ENCODE measurements at places on chromosomes 7 and 10. TPM values are rescaled to one million over a fixed set of nuclear protein-coding genes. Genes with fewer than 3 reads are reported as not detected.

EPO gene
- total RNA-seq: not detected

ALDH18A1 gene
- total RNA-seq: 23.2 TPM

LRRC61 gene
- 5.8 TPM for total RNA-seq

ZNF485 gene
- total RNA-seq: 3.8 TPM

IRF5 gene
- total RNA-seq: 8.7 TPM

ANKRD16 gene
- total RNA-seq: 10.0 TPM

SLC29A4 gene
- 8.8 TPM for total RNA-seq

C7orf57 gene
- not detected for total RNA-seq

HTR5A gene
- total RNA-seq: not detected

SCIN gene
- total RNA-seq: 9.8 TPM

GJD4 gene
- total RNA-seq: not detected

CDH23 gene
- 20.1 TPM for total RNA-seq

GHITM gene
- 77.8 TPM for total RNA-seq

MARVELD1 gene
- total RNA-seq: 59.5 TPM

TAS2R41 gene
- not detected for total RNA-seq
